ENCODE measurements at places on chromosomes 12 and 14.

- peak; percentile 42 for DNase-seq
These were observed 215.9 kb downstream of the CHST11 start for GRCh38 chr12:104672501-104673265.

GRCh38 chr14:93153121-93153520 is 31.6 kb downstream of the MOAP1 start:
- DNase-seq = no peak

DNA sequence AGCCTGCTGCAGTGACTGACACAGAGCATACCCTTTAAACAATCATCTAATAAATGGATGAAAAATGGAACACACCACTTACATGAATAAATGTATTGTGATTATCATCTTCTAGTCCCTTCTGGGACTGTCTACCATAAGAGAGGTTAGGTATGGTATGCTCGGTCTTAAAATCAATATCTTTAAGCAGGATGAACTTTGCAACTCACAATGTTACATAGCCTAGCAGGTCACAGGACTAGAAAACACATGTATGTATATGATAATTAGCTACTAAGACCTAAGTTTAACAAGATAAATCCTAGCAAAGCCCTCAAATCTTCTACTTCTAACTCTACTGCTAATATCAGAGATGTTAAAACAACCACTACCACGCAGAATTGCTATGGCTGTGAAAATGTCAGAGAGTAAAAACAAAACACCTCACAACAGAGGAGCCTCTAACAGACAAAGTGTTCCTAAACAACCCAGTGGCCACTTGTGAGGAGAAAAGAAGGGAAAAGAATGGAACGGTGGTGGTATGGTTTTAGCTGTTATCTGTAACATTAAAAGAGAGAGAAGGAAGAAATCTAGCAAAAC is 139.4 kb downstream of the STXBP6 start:
- no peak for DNase-seq

DNA sequence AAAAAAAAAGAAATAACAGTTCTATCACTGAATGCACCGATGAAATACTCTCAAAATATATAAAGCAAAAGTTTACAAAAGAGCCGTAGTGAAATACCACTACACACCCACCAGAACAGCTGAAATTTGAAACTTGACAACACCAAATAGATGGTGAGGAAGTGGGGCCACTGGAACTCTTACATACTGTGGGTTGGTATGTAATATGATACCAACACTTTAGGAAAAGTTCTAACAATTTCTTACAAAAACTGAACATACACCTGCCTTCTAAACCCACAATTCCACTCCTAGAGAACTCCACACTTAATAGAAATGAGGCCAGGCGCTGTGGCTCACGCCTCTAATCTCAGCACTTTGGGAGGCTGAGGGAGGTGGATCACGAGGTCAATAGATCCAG is 14.1 kb downstream of the EIF5 start:
- DNase-seq = no peak

DNA sequence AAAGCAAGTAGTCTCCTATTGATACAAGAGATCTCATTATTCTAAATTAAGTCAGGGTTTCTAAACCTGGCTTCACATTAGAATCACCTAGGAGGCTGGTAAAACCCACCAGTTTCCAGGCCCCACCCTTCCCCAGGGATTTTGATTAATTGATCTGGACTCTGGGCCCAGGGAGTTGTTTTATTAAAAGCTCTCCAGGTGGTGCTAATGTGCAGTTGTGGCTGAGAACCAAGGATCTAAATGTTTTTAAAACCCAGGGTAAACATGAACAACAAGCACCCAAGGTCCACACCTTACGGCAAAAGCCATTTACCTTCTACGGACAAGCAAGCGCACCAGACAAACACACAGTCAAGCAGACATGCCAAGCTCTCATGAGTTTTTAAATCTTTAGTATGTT is 73.9 kb downstream of the SLC2A13 start:
- no peak for DNase-seq

- no peak for DNase-seq
These were observed 357.0 kb downstream of the CACNA1C start for GRCh38 chr12:2409656-2410265.

- DNase-seq = no peak
These were observed 27.1 kb downstream of the KRT18 start for GRCh38 chr12:52975820-52976573.

DNA sequence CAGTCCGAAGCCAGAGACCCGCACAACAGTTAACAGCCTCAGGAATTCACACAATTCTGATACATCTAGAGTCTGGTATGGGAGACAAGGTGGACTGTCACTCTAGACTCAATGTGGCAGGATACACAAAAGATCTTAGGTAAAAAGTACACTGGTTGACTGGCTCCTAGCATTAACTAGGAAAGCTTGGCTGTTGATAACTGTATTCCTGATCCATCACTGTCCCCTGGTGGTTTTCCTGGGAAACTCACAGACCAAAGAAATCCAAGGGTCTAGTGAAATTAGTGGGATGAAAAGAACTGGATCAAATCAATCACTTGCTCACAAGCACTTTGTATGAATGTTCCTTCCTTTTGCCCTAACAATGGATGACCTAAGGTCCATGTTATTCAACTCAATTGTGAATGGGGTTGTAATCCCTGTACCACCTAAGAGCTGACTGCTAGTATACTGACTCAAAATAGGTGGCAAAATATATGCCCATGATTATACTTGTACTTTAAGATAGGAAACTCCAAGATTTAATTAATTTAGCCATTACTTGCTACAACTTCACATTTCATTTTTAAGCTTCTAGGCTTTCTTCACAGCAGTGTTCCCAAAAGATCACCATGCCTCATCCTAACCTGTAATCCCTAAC is 14.0 kb downstream of the NPC2 start:
- DNase-seq = no peak

- DNase-seq = no peak
These were observed 180.0 kb downstream of the KITLG start for GRCh38 chr12:88400302-88400701.

DNA sequence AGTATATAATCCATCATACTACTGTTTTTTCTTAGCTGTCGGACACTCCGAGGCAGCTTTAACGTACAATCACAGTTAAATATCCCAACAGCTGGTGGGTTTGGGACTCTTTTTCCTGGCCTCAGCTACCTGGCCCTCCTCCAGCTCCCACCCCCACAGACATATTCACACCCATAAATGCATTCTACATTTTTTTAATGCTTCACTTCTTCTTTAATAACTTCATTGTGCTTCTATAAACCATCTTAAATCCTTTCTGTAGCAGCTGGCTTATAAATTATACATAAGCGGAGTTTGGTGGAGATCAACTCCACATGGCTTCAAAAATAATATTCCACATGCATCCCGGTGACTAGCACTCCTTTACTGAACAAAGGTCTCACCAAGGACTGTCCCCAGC is 33.3 kb downstream of the TDG start:
- DNase-seq = no peak

- DNase-seq = no peak
These were observed 393 bp upstream of the DCAF5 start for GRCh38 chr14:69153152-69153872.

DNA sequence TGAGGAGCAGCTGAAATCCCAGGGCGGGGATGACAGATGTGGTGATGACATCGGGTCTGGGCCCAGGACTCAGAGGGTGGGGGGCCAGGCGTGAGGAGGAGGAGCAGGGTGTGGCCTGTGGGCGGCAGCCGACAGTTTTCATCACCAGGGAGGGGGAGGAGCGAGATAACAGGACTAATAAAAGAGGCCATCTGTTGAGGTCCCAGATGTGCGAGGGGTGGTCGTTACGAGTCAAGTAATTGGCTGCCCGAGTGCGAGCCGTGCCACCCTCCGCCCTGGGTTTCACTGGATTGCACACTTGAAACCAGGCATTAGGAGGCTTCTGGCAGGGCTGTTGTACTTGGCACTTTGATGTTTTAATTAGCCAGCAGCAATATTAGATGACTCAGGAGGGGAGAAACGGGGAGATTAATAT is 67.2 kb downstream of the NOS1 start:
- no peak for DNase-seq

DNA sequence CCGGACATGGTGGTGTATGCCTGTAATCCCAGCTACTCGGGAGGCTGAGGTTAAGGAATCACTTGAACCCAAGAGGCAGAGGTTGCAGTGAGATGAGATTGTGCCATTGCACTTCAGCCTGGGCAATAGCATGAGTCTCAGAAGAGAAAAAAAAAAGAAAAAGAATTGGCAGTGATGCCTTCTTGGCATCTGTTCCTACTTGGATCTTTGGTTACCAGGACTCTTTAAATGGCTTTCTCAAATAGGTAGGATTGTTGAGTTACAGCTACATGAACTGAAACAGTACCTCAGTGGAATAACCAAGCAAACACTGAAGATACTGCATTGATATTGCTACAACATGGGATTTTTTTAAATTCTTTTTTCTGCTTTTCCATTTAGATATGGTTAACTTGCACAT is 136.8 kb downstream of the SAMD4A start:
- DNase-seq = no peak

DNA sequence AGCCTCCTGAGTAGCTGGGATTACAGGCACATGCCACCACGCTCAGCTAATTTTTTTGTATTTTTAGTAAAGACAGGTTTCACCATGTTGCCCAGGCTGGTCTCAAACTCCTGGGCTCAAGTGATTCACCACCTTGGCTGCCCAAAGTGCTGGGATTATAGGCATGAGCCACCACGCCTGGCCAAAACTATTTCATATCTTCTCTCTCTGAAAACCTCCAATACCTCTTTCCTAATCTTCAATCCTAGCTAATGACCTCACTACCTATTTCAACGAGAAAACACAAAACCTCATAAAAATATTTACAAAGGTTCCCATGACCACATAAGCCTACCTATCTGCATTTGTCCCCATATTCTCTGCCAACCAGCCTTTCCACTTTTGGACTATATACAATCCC is 32.3 kb upstream of the ANKS1B start:
- no peak for DNase-seq

GRCh38 chr14:35277179-35277578 is 15.0 kb upstream of the PSMA6 start:
- no peak for DNase-seq

- DNase-seq = no peak
These were observed 16.2 kb downstream of the MVK start for GRCh38 chr12:109589691-109590245.

- peak; percentile 20 for DNase-seq
These were observed 337.9 kb downstream of the AACS start for GRCh38 chr12:125402874-125403789.

GRCh38 chr12:45969084-45969483 is 21.3 kb downstream of the SCAF11 start:
- no peak for DNase-seq

DNA sequence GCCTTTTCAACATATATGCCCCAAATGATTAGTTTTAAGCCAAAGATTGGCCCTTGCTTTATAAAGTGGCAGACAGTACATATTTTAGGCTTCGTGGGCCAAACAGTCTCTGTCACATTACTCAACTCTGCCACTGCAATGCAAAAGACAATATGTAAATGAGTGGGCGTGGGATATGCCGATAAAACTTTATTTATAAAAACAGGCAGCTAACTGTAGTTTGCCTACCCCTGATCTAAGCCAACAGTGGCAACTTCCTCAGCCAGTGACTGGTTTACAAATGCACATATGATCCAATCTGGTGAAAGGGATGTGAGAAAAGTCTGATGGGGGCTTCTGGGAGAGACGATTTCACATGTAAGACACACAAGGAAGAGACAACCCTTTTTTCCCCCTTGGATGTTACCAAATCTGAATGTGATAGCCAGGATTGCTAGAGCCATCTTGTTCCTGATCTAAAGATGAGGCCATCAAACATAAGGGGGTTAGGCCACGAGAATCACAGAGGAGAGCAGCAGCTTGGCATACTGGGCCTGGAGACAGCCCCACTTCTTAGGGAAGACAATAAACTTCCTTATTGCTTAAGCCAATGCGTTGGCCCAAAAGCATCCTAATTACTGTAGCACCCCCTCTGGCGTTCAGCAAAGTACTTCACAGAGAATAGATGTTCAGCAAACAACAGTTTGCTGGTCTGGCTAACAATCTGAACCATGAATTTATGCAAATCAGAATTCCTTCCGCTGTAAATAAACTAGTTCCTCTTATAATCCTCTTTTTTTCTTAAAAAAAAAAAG is 75.2 kb upstream of the TMCC3 start:
- DNase-seq = no peak

- no peak for DNase-seq
These were observed 22.3 kb downstream of the CRADD start for GRCh38 chr12:93699271-93700145.

DNA sequence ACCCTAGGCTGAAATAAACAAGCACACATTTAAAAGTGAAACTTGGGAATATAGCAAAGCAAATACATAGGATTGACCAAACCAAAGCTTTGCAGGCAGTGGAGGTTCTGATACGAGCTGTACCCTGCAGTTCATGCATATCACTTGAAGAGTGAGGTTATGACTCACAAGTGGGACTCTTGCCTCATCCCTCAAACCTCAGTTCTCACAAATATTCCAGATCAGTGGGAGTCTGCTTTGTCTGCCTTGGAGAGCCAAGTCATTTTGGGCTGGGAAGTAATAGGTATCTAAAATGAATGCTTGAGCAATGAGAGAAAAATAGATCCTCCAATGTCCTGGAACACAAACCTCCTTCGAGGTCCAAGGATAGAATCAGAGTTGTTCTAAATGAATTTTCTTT is 116.4 kb downstream of the LRIG3 start:
- DNase-seq = no peak

DNA sequence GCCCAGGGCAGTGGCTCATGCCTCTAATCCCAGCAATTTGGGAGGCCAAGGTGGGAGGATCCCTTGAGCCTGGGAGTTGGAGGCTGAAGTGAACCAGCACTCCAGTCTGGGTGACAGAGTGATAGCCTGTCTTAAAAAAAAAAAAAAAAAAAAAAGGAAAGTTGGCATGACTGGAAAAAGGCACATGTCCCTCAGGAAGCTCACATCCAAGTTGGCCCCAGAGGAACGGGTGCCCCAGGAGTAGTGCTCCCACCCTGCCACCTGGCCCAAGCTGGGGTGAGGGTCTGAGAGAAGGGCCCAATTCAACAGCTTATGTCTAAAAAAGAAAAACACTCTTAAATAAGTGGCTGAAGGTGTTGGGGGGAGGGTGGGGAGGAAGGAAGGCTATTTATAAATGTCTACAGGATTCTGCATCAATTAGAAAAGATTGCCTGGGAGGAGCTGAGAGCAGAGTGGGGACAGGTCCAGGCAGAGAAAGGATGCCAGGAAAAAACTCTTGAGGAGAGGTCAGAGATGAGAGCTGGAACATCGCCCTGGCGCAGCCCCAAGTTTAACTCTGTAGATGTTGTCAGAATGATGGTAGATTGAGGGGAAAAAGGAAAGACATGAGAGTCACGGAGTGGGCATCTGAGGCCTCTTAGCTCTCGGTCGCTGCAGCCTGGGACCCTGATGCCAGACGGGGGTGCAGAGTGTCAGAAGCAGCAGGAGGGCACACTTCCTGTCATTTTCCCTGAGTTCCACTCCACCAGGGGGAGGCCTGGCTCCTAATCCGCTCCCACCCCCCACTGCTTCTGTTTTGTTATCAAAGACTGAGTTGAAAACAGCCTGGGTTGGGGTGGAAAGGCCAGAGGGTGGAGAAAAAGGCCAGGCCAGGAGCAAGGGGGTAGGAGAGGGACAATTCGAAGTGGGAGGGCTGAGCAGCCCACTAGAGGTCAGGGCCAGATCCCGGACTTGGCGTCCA is 7.3 kb downstream of the SPRYD3 start:
- no peak for DNase-seq
